Caudate nucleus (tissue), 63 donors: ENCODE measurements at places on chromosomes 4 and X.

DNA sequence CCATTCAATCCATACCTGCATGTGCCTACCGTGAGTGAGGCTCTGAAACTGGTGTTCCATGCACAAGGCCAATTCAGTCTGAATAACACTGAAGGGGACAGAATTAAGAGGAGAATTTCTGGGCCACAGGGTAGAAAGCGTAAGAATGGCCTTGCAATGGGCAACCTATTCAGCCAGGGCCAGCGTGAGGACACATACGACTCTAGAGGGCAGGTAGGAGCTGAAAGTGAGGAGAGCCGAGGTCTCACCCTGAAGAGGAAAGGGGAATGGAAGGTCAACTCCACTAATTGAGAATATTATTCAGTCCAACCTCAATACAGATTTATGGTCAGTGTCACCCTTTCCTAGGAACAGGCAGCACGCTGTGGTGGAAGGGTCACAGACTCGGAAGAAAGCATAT is 202.2 kb downstream of the TRIML1 start:
- DNase-seq = no peak

DNA sequence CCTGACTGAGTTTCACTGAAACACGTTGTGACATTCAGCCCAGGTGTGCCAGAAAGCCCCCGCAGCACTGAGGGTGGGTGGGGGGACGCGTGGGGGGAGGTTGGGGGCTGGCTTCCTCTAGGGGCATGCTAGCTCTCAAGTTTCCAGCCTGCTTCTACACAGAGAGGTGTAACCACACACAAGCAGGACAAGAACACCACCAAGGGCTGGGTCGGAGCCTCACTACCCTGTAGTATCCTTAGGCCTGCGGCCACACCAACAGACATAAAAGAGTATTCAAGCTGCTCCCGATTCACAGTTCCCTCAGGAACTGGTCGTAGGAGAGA is 1.8 kb downstream of the USP46 start:
- DNase-seq = no peak

DNA sequence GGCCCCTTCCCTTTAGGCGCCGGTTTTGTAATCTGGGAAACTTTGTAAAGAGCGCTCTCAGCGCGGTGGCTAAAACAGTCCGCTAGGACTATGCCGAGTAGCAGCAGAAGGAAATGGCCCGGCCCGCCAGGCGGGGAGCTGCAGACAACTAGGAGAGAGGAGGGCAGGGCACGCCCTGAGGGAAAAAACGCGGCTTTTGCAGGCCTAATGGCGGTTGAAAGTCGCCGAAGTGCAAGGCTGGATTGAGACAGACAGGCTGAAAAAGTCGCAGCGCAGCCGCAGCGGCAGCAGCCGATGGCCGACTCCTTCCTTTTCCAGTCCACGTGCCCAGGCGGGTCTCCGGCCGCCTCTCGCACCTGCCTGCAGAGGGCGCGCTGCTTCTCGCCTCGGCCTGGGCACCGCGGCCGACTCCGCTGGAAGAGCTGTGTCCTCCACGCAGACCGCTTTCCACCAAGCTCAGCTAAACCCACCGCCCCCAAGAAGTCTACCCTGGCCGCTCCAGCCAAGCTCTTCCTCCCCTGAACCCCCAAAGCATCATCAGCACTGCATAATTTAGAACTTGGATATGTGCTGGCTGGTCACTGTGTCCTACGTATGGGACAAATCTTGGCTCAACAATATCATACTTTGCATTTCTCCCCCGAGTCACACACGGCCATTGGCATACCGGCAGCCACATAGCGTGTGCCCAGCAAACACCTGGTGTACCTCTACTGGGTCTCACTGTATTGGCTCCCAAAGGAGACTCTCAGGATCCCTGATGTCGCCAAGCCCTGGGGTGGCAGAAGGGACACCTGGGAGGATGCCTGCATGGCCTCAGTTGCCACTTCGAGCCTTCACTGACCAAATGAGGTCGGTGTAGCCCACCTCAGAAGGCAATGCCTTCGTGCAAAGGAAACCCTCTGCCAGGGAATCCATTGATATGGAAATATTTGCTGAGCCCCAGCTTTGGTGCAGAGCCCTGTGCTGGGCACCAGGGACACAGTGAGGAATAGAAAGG is 14.5 kb downstream of the SLC25A5 start:
- peak; percentile 8 for DNase-seq

GRCh38 chr4:112510291-112511092 is 5.5 kb downstream of the NEUROG2 start:
- no peak for DNase-seq

DNA sequence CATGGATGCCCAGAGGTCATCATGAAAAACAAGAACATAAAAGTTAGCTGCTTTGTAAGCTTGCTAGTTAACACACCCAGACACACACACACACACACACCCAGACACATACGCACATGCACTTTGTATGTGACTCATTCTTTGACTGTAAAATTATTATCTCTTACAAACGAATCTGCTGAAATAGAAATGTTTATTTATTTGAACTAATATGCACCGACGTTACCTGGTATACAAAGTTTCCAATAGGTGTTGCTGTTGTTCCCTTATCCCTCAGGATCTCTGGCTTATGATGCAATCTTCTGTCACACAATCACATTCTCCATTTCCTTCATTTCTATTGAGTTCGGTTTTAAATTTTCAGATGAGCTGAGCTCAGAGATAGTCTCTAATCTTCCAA is 209.3 kb downstream of the PTTG2 start:
- DNase-seq = no peak

DNA sequence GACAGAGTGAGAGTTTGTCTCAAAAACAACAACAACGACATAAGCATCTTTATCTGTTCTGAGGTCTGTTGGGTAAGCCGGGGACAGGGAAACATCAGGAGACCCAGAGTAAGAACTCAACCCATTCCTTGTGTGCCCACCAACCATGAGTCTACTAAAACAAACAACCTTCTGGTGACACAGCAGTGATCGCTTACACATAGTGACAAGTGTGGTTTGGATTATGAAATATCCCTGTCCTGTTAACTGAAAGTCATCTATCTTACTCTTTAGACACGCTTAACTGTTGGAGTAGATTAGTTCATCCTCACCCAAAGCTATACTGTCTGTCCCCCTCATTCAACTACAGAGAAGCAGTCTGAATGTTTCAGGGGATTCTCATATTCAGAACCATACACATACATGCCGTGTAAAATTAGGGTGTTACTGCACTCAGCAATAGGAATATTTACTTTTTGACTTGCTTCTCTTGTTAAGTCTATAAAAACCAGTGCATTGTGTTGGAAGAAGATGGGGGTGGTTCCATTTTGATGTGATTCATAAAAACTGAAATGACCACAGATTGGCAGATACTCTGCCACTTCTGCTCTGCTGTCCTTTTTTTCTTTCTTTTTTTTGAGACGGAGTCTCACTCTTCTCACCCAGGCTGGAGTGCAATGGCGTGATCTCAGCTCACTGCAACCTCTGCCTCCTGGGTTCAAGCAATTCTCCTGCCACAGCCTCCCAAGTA is 27.4 kb downstream of the PHKA2 start:
- no peak for DNase-seq

GRCh38 chr4:53702334-53703266 is 111.3 kb upstream of the LNX1 start:
- DNase-seq = peak; percentile 15

DNA sequence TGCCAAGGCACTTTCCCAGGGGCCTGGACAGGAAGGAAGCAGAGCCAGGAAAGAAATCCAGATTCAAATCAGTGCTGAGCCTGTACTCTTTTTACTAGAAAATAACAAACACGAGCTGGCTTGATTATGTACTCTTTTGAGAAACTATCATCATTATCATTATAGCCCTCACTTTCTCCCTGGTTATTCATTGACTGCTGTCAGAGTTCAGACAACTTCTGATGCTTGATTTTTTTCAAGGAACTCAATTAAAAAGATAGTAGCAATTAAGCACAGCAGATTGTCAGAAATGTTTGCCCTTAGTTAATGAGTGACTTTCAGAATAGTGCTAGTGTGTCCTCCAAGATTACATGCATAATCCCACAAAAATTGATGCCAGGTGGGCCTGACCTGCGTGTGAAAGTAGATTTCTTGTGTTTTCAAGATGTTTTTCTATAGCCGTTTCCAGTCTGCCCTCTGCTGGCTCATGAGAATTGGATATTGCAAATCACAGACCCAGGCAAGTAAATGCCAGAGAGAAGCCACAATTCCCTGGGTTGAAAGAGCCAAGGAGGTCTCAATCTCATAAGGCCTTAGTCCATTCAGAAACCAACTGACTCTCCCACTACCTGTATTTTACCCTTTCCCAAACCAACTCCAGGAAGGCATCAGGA is 14.3 kb upstream of the PNPLA4 start:
- no peak for DNase-seq

DNA sequence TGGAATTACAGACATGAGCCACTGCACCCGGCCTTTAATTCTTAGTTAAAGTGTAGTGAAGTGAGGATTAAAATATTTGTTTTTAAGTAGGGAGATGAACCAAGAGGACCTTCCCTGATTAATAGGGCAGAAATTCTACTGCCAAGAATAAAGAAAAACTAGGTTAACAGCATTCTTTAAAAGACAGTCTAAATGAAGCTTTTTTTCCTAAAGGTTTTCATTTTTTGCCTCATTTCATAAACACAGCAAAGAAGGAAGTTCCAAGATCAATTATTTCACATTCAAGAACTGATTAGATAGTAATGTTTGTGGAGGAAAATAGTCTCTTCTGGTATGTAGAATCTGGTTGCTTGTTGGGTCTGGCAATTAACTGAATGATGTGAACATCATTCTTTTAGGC is 112.1 kb upstream of the ARSJ start:
- DNase-seq = no peak

DNA sequence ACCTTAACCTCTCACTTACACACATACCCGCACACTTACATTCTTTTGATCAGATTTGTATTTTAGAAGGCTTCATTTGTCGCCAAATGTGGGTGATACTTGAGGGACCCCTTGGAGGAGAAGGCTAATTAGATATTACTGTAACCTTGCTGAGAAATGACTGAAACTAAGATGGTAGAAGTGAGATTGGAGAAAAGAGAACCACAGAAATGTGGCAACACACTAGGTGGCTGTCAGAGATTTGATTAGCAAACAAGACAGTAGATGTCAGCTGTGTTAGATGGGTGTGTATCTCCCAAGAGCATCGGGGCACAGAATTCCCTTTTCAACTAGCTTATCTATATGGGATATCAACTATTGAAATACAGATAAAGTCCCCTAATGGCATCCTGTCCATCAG is 149.3 kb upstream of the FABP2 start:
- DNase-seq = no peak

- no peak for DNase-seq
These were observed at the start of gene FAM149A for GRCh38 chr4:186104114-186104889. Gene FAM149A, plus strand, starts transcription at chr4:186104704.

GRCh38 chr4:171891038-171891437 is 77.8 kb downstream of the GALNTL6 start:
- DNase-seq = no peak

- no peak for DNase-seq
These were observed 124.3 kb upstream of the MAMLD1 start for GRCh38 chrX:150238632-150239382.

- no peak for DNase-seq
These were observed 16.9 kb downstream of the CYBB start for GRCh38 chrX:37796805-37797204.

GRCh38 chr4:81675791-81676393 is 204.2 kb upstream of the RASGEF1B start:
- DNase-seq = no peak

DNA sequence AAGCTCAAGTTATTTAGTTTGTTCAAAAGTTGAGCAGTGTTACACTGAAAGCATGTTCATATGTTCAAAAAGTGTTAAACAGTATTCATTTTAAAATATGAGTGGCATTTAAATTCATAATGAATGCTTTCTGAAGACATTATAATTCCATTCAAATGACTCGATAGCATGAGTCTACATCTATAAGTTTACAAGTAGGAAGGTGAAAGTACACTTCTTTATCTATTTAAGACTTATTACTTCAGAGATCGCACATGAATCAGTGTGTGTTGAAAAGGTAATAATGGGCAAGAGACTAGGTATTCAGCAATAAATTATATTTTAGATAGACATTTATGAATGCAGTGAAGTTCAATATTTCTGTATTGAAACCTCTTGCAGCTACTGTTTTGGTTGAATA is 456.1 kb downstream of the GRXCR1 start:
- no peak for DNase-seq

DNA sequence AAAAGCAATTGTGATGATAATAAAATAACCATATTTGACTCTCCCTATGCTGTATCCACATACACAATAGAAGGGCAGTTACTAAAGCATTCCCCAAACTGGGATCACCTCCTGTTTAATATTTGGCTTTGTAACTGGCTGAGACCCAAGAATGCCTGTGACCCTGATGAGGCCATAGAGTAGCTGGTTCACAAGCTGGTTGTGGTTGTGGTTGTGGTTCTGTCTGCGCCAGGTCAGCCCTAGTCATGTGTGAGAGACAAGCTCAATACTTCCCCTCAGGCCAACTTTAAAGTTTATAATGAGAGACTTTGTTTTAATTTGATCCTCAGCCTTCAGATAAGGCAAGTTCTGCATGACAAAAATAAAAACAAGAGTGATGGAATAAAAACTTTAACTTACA is 209.9 kb downstream of the PARM1 start:
- no peak for DNase-seq

GRCh38 chr4:150219841-150220240 is 141.6 kb downstream of the DCLK2 start:
- DNase-seq = no peak

- DNase-seq = no peak
These were observed 110.1 kb downstream of the NHSL2 start for GRCh38 chrX:72020788-72021187.

DNA sequence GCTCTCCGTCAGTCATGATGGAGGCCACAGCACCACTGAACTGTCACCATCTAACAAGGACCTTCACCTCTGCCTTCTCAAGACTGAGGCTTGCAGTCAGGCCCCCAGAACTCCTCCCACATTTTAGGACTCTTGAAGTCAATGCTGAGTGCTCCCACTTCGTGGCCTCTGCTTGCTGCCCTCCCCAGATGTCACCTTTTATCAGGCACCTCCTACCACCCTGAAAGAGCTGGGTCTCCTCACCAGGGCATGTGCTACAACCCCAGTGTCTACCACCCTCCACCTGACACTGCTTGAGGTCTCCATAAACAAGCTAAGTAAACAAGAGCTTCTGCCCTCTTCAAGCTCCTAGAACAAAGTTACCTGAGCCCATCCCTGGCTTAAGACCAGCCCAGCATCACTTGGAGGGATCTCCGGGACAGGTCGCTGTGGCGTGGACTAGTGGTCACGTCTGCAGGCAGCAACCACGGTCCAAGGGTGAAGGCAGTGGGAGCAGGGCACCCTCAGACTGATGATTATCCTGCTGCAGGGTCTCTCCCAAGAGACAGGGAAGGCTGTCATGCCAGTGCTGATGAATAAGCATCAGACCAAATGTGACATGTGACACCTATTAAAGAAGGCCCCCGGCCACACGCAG is 7.7 kb upstream of the FAM53A start:
- no peak for DNase-seq

GRCh38 chr4:123116412-123116811 is 194.0 kb upstream of the NUDT6 start:
- no peak for DNase-seq

- no peak for DNase-seq
These were observed 214.8 kb downstream of the SPATA18 start for GRCh38 chr4:52265781-52266525.

- peak; percentile 86 for DNase-seq
These were observed at the start of gene PARM1 for GRCh38 chr4:74932832-74933561. Gene PARM1, plus strand, starts transcription at chr4:74933116. Its CDS starts 212 bp downstream, at chr4:74933328.
